ENCODE measurements at places on chromosomes 1 and 21.

GRCh38 chr1:226443439-226443838 is 35.5 kb upstream of the PARP1 start:
- no peak for DNase-seq

GRCh38 chr1:243963571-243963970 is 87.5 kb upstream of the ZBTB18 start:
- no peak for DNase-seq

DNA sequence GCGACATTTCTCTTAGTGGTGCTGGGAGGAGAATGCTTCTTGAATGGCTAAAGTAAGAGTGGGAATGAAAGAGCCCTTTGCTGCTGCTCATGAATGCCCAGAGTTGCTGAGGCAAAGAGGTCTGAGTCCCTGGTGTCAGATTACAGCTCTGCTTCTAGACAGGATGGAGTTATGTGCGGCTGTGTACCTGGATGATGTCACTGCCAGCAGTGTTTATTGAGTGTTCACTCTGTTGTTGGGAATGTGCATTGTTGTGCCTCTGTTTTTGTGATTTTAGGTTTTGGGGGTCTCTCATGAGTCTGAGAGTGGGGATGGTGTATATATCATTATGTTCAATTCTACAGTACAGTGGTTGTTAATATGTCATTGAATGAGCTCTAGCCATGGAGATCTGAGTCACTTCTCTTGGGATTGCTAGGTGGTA is 2.7 kb downstream of the CDC14A start:
- DNase-seq, result peak; percentile 75

DNA sequence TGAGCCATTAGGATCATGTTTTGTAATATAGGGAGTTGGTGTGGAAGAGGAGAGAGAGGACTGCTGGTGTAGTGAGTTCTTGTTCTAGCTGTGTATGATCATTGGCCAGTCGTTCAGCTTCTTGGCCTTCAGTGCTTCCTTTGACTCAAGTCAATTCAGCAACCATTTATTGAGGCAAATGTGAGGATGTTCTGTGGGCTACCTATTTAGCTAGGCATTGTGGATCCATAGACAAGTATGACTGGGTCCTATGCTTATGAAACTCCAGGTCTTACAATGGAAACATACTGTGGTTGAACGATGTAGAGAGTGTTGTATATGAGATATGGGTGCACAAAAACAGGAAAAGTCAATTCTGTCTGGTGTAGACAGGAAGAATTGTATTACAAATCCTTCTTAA is 41.7 kb downstream of the NFIA start:
- DNase-seq, result no peak
